Esophagus squamous epithelium (tissue), 5 donors: ENCODE measurements at places on chromosomes 16 and 17. TPM values are rescaled to one million over a fixed set of nuclear protein-coding genes. Genes with fewer than 3 reads are reported as not detected.

CD7 gene
- 3.8 TPM for total RNA-seq

DNA sequence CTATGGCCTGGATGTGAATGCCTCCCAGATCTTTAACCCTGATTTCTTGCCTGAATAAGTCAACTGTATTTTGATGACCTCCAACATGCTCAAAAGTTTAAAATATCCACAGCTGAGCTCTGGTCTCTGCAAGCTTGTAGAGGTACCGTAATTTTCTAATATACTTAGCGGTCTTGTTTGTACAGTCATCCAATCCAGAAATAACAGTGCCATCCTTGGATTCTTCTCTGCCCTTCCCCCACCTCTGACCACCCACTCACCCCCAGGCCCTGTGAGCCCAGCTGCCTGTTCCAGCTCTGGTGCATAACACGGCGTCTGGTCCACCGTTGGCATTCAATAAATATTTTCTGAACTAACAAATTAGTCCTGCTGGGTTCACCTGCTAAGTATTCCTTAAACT, 113.1 kb downstream of the SDK2 start:
- no peaks in the 10 kb centered on the region for H3K4me1 ChIP-seq
- DNase-seq, result no peak
- H3K27ac ChIP-seq, result no peak overlapping the region

DNA sequence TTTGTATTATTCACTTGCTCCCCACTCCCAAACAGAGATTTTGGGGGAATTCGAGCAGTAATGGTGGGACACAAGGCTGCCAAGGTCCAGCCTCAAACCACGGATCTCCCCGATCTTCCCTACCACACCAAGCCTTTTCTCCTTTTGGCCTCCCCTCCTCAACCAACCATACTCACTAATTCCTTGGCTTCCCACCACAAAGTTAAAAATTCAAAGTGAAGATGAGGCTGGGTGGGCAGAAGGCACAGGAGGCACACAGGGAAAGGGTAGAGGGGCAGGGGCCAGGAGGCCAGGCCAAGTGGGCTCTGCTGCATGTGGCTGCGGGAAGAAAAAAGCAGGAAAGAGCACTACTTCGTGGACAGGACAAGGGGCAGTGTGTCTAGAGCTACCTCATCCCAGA, 15.2 kb downstream of the HOXB4 start:
- peak overlapping the region; percentile 89 for H3K27ac ChIP-seq
- peak overlapping the region; percentile 1 for H3K4me3 ChIP-seq
- H3K27me3 ChIP-seq, result no peaks in the 10 kb centered on the region
- DNase-seq, result no peak
- no peaks in the 10 kb centered on the region for H3K36me3 ChIP-seq

FAM20A gene
- 9.6 TPM for total RNA-seq

DNA sequence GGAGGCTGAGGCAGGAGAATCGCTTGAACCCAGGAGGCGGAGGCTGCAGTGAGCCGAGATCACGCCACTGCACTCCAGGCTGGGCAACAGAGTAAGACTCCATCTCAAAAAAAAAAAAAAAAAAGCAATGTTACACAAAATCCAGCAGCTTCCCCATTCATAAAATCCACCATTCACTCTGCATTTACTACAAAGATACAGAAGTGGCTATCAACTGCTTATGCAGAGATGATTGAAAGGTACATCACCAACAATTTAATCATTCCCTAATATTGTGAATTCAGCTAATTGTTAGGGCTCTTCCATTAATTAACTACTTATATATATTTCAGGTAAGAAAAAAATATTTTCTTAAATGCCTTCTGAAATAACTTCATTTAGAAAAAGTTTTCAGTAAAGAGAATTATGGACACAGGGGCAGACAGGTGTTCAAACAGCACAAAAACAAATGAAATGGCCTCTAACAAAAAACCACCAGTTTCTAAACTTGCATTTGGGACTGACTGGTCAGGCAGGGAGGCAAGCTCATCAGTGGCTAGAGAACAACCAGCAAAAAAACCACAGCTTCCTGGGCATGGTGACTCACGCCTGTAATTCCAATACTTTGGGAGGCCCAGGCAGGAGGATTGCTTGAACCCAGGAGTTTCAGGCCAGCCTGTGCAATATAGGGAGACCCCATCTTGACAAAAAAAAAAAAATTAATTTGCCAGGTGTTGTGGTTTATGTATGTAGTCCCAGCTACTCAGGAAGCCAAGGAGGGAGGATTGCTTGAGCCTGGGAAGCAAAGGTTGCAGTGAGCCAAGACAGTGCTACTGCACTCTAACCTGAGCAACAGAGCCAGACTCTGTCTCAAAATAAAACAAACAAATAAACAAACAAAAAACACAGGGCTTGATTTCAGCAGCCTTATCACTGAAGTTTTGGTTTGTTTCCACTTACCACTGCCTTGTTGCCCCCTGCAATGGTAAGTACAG, 26.3 kb downstream of the ERN1 start:
- H3K4me1 ChIP-seq, result peaks cover 58% of the 10 kb centered on the region
- no peaks in the 10 kb centered on the region for H3K27me3 ChIP-seq
- no peak overlapping the region for H3K27ac ChIP-seq
- H3K36me3 ChIP-seq, result no peaks in the 10 kb centered on the region
- DNase-seq, result no peak

GRCh38 chr16:15948532-15949209, 745 bp upstream of the ABCC1 start:
- H3K27ac ChIP-seq, result peak overlapping the region; percentile 96
- peak overlapping the region; percentile 95 for H3K4me3 ChIP-seq
- no peak for DNase-seq

CFDP1 gene
- 32.8 TPM for total RNA-seq

DNA sequence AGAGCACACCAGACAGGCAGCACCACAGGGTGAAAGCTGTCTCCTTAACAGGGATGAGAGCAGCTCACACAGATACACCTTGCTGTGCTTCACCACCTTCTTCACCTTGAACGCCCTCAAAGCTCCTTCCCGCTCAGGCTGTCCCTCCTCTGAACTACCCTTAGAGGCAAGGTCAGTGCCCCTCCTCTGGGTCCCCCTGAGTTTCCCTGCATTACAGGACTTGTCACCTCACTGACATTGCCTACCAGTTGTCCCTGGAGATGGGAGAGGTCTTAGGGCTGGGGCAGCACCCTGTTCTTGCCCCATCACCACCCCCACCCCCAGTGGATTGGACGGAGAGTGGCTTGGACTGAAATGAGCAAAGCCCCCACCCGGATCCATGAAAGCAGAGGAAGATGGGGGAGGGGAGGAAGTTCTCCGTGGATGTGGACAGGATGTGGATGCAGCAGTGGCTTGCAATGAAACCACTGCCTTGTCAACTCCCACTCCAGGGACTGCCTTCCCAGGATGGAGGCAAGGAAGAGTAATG, 73.2 kb upstream of the CDH5 start:
- no peaks in the 10 kb centered on the region for H3K36me3 ChIP-seq
- H3K4me1 ChIP-seq, result no peaks in the 10 kb centered on the region
- no peak for DNase-seq
- no peak overlapping the region for H3K4me3 ChIP-seq
- H3K27me3 ChIP-seq, result peaks cover 3% of the 10 kb centered on the region

DNA sequence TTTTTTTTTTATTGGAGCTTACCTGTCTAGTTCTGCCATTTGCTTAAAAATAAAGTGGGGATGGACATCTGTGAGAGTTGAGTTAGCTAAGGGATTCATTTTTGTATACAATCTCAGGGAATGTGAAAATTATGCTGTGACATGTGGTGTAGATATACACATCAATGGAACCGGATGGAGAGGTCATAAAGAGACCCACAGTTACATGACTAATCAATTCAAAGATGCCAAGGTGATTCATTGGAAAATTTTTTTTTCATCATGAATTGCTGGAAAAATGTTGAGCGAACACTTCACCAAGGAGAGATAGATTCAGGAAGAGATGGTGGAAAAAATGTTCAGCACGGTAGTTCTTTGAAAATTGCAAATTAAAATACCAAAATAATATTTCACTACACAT, 605.4 kb upstream of the KIF2B start:
- H3K27me3 ChIP-seq, result no peaks in the 10 kb centered on the region
- no peaks in the 10 kb centered on the region for H3K36me3 ChIP-seq
- no peak overlapping the region for H3K27ac ChIP-seq
- H3K4me1 ChIP-seq, result no peaks in the 10 kb centered on the region
- H3K4me3 ChIP-seq, result no peak overlapping the region
- DNase-seq, result no peak

- peaks cover 46% of the 10 kb centered on the region for H3K4me1 ChIP-seq
- DNase-seq, result no peak
- H3K27ac ChIP-seq, result peak overlapping the region; percentile 88
- H3K4me3 ChIP-seq, result peak overlapping the region; percentile 52
- no peaks in the 10 kb centered on the region for H3K36me3 ChIP-seq
- no peaks in the 10 kb centered on the region for H3K27me3 ChIP-seq
Observed at GRCh38 chr16:396605-397004, 394 bp upstream of the NME4 start.

NCOR1 gene
- total RNA-seq, result 90.4 TPM

VAT1L gene
- total RNA-seq, result not detected

MYH8 gene
- total RNA-seq, result not detected

GRCh38 chr16:24174504-24174903, 81.6 kb upstream of the CACNG3 start:
- H3K36me3 ChIP-seq, result no peaks in the 10 kb centered on the region
- H3K27me3 ChIP-seq, result no peaks in the 10 kb centered on the region
- H3K4me1 ChIP-seq, result peaks cover 7% of the 10 kb centered on the region
- no peak overlapping the region for H3K4me3 ChIP-seq
- no peak for DNase-seq
- no peak overlapping the region for H3K27ac ChIP-seq

GRCh38 chr17:82871776-82872561, 32.1 kb upstream of the ZNF750 start:
- H3K27ac ChIP-seq, result peak overlapping the region; percentile 64
- no peaks in the 10 kb centered on the region for H3K27me3 ChIP-seq
- H3K4me3 ChIP-seq, result no peak overlapping the region
- peaks cover 6% of the 10 kb centered on the region for H3K36me3 ChIP-seq
- H3K4me1 ChIP-seq, result peaks cover 91% of the 10 kb centered on the region

DNA sequence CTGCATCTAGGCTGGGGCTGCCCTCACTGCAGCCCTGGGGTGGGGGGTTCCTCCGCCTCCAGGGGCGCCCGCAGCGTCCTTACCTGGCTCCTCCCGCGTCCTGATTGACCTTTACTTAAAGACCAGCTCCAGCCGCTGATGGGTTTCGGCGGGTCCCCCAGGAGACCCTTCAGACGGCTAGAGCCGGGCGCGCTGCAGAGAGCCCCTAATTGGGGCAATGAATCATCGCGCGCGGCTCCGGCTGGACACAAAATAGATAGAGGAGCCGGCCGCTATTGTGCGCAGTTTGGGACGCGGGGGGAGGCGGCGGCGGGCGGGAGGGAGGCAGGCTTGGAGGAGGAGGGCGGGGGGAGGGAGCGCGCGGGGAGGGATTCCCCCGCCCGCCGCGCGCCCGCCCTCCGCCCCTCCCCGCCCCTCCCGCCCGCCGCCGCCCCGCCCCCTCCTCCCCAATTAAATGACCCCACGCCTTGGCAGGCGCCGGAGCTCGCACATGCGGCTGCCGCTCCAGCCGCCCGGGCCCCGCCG, 56.5 kb upstream of the CIBAR2 start:
- no peak for DNase-seq
- H3K4me1 ChIP-seq, result peaks cover 18% of the 10 kb centered on the region
- H3K27ac ChIP-seq, result peak overlapping the region; percentile 49
- H3K36me3 ChIP-seq, result no peaks in the 10 kb centered on the region
- peaks cover 6% of the 10 kb centered on the region for H3K27me3 ChIP-seq
- peak overlapping the region; percentile 47 for H3K4me3 ChIP-seq

DNA sequence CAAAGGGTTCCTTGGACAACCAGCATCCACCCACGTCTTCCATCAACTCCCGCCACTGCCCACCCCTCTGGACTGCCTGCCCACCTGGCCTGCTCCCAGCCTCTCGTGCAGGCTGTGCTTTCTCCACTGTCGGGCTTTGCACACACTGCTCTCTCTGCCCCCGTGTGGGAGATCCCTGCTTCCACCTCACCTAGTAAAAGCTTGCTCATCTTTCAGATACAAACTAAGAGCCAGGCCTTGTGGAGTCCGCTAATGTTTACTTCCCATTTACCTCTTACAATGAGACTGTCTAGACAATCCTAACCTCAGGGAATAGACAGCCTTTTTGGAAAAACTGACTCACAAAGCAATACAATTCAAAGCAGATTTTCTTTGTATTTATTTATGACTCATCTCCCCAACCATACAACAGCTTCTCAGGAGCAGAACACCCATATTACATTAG, 67.6 kb downstream of the USP31 start:
- H3K27me3 ChIP-seq, result no peaks in the 10 kb centered on the region
- H3K27ac ChIP-seq, result no peak overlapping the region
- no peak overlapping the region for H3K4me3 ChIP-seq
- peaks cover 6% of the 10 kb centered on the region for H3K36me3 ChIP-seq

DNA sequence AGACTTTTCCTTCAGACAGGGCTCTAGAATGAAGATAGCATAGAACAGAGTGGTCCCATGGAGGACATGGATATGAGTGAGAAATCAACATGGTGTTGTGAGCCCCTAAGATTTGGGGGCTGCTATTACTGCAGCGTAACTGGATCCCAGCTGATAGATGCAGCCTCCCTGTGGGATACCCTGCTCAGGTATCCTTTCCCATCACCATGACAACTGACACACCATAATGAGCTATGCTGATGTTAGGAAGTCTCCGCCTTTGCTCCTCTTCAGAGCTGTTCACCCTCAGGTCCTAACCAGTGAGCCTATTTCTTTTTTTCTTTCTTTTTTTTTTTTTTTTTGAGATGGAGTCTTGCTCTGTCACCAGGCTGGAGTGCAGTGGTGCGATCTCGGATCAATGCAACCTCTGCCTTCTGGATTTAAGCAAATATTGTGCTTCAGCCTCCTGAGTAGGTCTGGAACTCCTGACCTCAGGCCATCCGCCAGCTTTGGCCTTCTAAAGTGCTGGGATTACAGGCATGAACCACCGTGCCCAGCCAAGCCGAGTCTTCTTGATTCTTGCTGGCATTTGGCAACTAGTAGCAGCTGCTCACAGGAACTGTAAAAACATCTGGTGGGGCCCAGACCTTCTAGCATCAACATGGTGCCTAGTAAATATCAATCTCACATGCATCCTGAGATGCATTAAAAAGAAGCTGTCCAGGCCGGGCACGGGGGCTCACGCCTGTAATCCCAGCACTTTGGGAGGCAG, 17.1 kb downstream of the STX4 start:
- no peak for DNase-seq
- no peak overlapping the region for H3K4me3 ChIP-seq
- no peaks in the 10 kb centered on the region for H3K27me3 ChIP-seq
- H3K4me1 ChIP-seq, result no peaks in the 10 kb centered on the region
- no peaks in the 10 kb centered on the region for H3K36me3 ChIP-seq

NXN gene
- total RNA-seq, result 19.5 TPM
